ENCODE measurements at places on chromosomes 6 and 20. TPM values are rescaled to one million over a fixed set of nuclear protein-coding genes. Genes with fewer than 3 reads are reported as not detected.

DNA sequence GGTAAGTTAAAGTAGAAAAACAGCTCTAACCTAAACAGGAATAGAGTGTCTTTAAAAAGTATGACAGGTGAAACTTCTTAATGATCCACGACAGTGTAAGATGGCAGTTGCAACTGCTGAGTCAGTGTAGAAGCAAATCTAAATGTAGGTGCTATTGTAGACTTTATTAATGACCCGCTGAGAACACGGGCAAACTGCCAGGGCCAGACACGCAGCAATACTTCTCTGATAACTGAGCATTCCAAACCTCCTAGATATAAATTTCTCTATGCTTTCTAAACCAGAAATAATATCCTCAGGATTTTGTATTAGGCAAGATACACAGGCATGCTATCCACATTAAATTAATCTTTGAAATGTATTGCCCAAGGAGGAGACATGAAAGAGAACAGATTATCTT, 1076.4 kb downstream of the HACE1 start:
- no peak for DNase-seq

CFB gene
- total RNA-seq, result 7.8 TPM

BFSP1 gene
- 5.5 TPM for total RNA-seq

GRCh38 chr20:63027922-63028389, 21.2 kb upstream of the BHLHE23 start:
- DNase-seq, result peak; percentile 70

KIF25 gene
- not detected for total RNA-seq

DNA sequence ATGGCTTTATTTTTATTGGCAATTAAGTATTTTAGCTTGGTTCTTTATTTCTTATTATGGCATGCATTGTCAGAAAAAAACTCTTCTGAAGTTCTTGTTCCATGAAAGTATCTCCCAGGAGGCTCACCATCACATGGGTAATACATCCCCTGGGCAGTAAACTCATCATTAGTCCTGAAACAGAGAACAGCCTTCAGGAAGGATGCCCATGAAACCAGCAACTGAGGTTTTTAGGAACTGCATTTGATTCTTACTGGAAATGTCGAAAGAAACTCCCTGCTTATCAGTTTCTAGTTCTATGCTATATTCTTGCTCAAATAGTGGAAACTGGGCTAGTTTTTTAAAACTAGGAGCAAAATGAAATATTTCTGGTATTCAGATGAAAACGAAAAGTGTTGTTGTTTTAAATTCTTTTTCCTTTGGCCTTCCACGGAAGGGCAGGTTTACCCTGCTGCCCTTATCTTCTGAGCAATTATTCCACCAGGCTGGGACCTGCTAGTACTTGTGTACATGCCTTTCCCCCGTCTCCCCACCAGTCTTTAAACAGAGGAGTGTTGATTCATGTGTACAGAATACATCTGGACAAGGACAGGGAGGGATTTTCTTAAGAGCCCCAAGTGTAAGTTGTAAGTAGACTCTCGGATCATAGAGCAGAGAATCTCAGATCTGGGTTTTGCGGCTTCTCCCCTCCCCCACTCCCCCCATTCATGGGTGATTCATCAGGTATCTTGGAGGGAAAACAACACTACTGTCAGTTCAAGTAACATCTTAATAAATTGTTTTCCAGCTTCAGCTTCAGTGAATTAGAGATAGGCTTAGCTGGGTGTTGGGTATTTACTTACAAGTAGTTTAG, 81.5 kb downstream of the RTN4IP1 start:
- peak; percentile 63 for DNase-seq

DNA sequence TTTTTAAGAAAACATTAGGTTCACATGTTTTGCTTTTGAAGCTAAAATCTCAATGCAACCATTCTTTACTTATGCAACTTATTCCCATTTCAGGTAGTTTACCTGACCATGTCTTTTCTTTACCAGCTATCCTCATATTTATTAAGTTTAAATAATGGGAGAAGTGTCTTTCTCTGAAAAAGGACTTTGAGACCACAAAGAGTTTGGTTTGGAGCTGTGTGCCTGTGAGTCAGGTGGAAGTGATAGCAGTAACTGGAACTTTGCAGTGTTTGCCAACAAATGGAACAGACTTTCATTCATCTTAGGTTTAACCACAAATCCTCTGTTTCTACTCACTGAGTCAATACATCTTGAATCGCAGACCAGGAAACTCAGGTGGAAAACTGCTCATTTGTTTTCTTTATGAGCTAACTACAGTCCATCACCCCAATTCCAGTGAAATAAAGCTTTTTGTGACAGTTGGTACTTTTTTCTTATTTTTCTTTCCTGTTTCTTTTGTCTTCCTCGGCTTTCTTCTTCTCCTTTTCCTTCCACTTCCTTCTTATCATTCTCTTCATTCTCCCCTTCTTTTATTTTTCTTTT, 148.3 kb upstream of the RIN2 start:
- DNase-seq, result peak; percentile 64

GRCh38 chr20:24980291-24981053, 12.1 kb downstream of the APMAP start:
- no peak for DNase-seq

BPIFB4 gene
- not detected for total RNA-seq

DNA sequence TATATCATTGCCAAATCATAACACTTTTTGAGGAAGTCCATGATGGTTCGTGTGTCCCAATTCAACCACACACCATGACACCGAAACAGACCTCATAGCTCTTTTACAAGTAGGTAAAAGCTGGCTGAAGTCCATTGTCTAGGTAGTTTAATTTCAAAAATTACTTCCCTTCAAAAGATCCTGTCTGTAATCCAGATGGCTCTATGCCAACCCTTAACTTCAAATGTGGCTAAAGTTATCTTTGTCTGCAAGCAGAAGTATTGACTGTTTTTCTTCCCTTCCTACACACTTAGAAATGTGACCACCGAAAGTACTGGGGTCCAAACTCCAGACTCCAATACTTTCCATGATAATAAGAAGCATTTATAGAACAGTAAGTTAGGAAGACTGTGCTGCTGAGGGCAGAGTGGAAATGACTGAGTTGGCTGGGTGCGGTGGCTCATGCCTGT, 8.3 kb upstream of the TIAM2 start:
- DNase-seq, result no peak

- no peak for DNase-seq
Measured at GRCh38 chr6:162373868-162374267, 353.7 kb downstream of the PRKN start.

- no peak for DNase-seq
Measured at GRCh38 chr20:44494681-44495080, 19.0 kb downstream of the TTPAL start.

ADGRF5 gene
- total RNA-seq, result not detected

GRCh38 chr6:93177438-93177837, 241.9 kb downstream of the EPHA7 start:
- no peak for DNase-seq

DNA sequence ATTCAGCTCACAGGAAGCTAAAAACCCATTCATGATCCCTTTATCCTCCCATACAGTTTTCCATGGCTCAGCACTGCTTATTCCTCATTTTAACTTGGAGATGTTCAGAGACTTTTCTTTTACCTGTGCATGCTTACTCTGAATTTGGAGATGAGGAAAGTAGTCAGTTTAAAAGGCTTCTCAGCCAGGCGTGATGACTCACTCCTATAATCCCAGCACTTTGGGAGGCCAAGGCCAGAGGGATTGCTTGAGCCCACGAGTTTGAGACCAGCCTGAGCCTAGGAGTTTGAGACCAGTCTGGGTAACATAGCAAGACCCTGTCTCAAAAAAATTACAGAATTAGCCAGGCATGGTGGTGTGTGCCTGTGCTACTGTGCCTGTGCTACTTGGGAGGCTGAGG, 30.3 kb upstream of the TMEM217 start:
- DNase-seq, result peak; percentile 50

GRCh38 chr6:63731930-63732329, 96.3 kb downstream of the PHF3 start:
- peak; percentile 30 for DNase-seq
